LHCN-M2 (cell line): ENCODE measurements at places on chromosomes 11 and 22. TPM values are rescaled to one million over a fixed set of nuclear protein-coding genes. Genes with fewer than 3 reads are reported as not detected.

Gene FJX1
- 52.2 and 73.8 TPM in 2 replicates for total RNA-seq

GRCh38 chr11:41273908-41274307 lies 185.5 kb downstream of the LRRC4C start:
- DNase-seq, result no peak

DNA sequence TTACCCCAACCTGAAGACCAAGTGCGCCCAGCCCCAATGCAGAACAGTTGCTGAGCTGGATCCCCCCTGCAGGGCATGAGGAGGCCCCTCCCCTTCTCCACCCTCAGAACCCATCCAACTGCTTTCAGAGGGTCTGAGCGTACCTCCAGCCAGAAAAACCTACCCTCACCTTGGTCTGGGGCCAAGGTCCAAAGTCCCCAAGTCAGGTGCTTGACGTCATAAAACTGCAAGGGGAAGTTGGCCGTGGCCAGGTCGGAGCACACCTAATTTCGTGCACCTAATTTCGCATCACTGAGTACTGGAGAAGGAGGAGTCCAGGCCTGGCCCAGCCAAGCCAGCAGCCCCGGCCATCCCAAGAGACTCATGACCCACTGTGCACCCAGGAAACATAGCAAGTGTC lies 289.8 kb downstream of the CTTN start:
- no peak for DNase-seq

DNA sequence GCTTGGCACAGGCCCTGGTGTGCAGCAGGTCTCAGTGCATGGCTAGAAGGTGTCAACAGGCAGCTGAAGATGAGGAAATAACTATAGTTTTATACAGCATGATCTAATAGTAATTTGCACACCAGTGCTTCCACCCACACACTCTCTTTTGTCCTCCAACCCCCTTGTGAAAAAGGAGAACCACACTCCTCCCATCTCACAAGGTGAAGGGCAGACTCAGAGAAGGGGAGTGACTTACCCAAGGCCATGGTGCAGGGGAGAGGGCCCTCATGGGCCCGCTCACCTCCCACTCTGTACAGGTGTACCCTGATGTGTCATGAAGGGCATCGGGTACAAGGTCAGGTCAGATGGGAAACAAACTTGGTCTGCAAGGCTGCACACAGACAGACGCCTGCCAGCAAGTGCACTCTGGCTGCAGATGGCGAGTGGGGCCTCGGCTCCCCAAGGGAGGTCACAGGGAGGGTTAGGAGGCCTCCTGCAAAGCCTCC lies 53.4 kb downstream of the DGCR2 start:
- no peak for DNase-seq

GRCh38 chr22:33519071-33519973 lies 401.0 kb downstream of the LARGE1 start:
- peak; percentile 16 for DNase-seq

DNA sequence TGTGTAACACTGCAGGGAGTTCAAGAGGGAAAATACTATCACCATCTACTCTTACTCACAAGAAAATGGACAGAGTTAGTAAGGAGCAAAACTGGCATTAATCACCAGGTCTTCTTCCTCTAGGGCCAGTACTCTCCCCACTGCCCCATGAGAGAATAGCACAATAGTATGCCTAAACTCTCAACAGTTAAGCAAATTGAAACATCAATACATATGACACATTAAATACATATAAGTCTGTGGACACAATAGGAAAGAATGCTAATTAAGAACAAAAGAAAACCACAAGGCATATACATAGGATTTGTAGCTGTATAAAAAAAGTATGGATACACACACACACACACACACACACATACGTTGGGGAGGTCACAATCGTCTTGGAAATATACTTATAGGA lies 197.9 kb upstream of the BDNF start:
- no peak for DNase-seq
